ENCODE measurements at places on chromosomes 4 and X.

- DNase-seq = no peak
Measured at GRCh38 chr4:41784191-41784979, 35.9 kb upstream of the PHOX2B start.

GRCh38 chr4:14465057-14465456 lies 537.2 kb upstream of the CPEB2 start:
- DNase-seq = no peak

DNA sequence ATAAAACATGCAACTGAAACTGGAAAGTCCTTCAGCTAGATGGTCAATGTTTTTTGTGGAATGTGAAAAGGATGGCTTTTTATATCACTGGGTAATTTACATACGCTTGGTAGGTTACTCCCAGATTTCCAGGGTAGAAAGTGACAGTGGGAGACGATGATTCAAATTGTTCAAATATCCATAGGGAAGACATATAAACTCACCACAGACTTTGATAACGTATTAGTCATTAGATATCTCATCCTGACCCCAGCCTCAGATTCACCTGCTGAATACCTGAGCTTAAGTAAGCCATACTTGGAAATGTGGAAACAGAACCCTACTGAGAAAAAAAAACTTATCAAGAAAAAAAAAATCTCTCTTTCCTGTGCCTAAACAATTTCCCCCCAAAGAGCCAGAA lies 169.4 kb downstream of the ZNF674 start:
- no peak for DNase-seq

- no peak for DNase-seq
Measured at GRCh38 chr4:86595426-86595805, 1.3 kb downstream of the PTPN13 start.

DNA sequence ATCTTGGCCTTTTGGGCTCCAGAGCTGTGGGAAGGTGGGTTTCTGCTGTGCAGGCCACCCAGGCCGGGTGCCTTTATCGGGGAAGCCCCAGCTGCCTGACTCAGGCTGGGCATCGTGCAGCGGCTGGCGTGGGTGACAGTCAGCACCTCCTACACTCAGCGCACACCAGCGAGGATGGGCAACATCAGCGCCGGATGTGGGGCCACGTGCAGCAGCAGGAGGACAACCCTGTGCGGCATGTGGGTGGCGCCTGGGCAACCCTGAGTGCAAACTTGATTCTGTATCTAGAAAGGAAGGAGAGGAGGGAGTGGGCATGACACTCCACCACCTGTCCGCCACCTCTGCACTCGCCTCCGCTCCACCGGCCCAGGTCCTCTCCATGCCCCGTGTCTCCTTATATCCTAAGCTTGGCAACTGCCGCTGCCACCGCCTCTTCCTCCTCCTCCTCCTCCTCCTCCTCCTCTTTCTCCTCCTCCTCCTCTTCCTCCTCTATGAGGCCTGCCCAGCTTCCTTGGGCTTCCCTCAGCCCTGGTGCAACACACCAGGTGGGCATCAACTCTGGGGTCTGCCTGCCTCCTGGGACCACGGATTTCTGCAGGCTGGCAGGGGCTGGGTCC lies 107.4 kb upstream of the AFAP1 start:
- DNase-seq = no peak

DNA sequence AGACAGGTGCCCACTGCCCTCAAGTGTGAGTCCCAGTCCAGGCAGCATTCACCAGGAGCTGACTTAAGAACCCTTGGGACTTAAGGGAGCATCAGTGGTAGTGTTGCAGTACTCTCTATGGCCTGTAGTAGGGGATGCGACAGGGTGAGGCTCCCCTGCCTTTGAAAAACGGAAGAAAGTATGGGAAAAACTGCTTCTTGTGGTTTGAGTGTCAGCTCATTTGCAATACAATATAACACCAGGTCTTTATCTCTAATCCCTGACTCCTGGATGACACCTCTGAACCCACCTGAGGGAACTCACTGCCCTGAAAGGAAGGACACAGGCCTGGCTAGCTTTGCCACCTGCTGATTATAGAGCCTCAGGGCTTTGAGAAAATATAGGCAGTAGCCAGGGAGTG lies 176.0 kb downstream of the SMARCA1 start:
- no peak for DNase-seq

DNA sequence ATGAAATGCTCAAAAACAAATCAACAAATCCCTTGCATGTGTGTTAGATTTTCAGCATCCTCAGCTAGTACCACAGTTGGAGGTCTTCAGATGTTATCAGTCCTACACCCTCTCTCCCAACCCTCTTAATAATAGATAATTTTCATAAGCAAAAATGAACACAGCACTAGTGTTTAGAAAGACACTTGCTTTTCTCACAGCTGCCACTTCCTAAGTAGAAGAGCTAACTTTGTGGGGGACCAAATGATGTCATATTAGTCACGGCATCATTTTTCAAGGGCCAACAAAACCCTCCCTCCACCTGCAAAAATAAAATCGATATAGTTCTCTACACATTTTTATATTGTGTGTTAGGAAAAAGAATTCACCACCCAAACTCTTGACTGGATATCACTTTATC lies 163.5 kb upstream of the GYPA start:
- DNase-seq = no peak

DNA sequence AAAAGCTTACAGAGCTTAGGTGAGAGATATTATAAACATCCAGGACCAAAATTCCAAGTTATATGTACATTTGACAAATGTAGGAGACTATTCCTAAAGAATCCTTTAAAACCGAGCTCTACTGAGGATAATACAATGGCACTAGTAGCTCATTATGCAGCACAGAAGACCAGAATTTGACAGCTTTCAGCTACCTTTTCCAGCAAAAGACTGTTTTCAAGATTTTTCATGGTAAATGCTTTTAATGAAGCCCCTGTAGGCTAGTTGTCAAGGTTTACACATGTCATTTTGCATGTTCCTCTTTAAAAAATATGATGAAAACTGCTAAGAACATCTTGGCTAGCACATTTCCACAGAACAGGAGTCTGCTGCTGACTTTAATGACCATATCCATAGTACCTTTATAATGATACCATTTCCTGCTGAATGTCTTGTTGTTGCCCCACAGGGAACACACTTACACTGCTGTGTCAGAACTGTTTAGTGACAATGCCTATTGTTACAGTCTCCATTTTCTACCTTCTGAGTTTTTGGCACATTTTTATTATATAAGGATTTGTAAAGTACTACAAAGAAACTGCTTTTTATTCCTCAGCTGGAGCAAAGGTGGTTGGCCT lies 1382.3 kb downstream of the RAPGEF2 start:
- DNase-seq = no peak

DNA sequence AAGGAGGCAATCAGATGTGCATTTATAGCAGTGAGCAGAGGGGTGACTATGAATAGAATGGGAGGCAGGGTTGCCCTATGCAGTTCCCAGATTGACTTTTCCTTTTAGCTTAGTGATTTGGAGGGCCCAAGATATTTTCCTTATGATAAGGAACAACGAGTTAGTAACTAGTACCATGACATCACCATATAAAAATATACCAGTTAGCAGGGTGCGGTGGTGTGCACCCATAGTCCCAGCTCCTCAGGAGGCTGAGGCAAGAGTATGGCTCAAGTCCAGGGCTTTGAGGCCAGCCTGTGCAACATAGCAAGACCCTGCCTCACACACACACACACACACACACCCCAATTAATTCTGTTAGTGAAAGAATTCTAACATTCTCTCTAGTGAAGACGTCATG lies 53.0 kb downstream of the IL13RA2 start:
- no peak for DNase-seq

DNA sequence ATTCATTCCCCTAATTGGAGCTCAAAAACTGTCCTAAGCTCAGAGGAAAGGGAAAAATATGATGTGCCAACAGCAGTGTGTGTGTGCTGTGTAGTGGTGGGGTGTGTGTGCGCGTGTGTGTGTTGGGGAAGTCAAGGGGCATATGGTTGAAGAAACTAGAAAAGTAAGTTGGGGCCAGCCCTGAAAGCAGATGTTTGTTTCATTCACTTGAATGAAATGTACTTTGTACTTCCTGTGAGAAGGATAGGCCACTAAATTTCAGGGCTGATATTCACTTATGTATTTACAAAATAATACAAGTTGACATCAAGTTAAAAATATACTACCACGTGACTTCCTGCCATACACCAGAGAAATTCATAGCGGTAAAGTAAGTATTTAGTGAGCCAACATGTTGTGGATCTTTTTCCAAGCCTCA lies 151.3 kb upstream of the JADE1 start:
- DNase-seq = no peak

GRCh38 chr4:10998846-10999245 lies 314.3 kb upstream of the CLNK start:
- no peak for DNase-seq

DNA sequence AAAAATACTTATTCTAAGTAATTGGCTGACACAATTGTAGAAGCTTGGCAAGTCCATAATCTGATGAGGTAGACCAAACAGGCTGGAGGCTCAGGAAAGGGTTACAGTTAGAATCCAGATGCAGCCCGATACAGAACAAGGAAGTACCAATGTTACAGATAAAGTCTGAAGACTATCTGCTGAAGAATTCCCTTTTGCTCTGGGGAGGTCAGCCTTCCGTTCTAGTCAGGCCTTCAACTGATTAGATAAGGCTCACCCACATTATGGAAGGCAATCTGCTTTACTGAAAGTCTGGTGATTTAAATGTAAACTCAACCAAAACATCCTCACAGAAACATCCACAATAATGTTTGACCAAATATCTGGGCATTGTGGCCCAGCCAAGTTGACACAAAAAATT lies 7.4 kb upstream of the DYNLT3 start:
- no peak for DNase-seq

- DNase-seq = no peak
Measured at GRCh38 chrX:16282209-16282608, 114.9 kb downstream of the MAGEB17 start.

DNA sequence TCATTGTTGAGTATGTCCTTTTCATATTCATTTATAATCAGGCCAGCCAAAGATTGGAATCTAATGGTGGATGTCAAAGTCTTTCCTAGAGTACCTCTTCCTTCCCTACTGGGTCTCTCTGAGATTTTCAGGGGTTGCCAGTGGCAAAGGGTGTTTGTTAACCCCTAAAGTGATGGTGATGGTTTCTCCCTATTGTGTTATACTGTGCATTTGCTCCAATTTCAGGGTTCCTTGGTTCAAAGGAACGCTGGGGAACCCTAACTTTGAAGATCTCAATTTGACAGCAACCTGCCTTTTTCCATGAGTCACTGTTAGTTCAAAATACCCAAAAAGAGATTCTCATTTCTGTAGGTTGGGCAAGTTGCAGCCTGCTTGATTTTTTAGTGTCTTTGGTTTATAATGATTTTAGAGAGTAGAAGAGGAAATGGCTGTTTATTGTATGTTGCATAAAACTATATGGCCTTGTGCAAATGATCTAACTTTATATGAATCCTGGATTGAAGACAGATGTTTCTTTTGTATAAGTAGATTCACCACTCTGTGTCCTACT lies 23.0 kb downstream of the GAB1 start:
- no peak for DNase-seq

GRCh38 chr4:25190407-25190806 lies 30.2 kb upstream of the SEPSECS start:
- DNase-seq = no peak

DNA sequence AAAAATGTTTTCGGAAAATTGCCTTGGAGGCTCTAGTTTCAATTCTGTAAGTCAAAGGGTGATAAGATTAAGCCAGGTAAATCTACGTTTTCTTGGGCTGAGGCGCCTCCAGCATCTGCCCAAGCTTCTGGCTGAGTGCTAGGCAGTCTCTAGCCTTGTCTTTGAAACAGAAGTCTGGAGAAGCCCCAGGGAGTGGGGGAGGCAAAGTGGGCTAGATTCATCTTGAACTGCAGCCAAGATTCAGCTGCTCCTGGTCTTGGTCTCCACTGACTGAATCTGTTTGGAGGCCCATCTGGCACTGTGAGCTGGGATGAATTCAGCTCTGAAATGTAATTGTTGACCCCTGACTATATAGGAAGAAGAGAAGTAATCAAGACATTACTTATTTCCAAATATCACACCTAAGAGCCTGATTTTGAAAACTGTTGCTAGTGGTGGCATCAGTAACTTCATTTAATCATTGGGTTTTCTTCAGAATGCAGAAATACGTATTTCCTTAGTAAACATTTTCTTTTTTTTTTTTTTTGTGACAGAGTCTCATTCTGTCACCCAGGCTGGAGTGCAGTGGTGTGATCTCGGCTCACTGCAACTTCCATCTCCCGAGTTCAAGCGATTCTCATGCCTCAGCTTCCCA lies 187.3 kb upstream of the LEF1 start:
- no peak for DNase-seq

DNA sequence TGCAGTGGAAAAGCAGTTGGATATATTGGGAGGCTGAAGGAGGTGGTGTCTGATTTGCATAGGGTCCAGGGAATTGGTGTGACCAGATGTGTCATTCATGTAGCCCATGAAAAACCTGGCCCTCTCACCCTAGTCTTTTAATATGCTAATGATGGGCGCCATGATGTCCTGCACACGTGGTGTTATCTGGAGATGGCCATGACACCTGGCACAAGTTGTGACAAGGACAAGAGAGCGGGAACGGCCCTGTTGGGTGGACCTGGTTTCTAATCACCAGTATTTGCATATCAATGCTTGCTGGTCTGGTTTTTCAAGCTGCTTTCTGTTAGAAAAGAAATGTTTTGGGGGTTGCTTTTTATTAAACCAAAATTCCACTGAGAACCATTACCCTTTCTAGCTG lies 87.4 kb downstream of the ZXDA start:
- no peak for DNase-seq

DNA sequence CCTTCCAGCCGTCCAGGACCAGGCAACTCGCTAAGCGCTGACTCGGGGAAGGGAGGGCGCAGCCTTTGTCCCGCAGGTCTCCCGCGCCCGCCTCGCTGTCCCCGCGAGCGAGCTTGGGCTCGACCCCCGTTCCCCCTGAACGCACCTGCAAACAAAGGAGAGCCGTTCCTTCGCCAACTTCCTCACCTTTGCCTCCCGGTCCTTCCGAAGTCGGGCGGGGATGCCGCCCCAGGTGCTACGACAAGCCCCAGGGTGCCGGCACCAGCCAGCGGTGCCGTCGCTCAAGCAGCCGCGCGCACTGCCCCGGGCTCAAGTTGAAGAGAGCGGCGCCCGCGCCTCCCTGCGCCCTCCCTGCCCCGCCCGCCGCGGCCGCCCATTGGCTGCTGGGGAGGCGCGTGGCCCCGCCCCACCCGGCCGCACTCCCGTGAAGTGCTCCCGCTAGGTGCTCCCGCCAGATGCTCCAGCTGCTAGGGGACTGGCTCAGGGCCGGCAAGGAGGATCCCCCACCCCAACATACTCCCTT lies 107.1 kb downstream of the NSUN7 start:
- peak; percentile 25 for DNase-seq

- DNase-seq = no peak
Measured at GRCh38 chr4:163709601-163710000, 215.1 kb downstream of the TMA16 start.

DNA sequence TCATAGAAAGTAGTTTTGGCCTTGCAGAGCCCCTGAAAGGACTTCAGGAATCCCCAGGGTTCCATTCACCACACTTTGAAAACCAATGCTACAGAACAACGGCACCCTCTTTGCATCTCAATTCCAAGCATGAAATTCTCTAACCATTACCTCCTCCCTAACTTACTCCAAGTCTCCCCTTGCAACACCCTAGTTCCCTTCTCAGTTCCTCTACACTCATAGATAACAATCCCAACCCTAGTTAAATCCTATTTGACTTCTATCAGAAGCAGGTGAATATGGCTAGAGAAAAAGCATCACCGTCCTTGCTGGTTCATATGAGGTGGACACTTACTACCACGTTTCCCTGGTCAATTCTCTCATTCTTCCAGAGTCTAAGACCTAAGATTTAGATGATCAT lies 2.4 kb downstream of the RCHY1 start:
- no peak for DNase-seq

All from cerebellum (tissue), 4 donors.